ENCODE measurements at places on chromosomes 6 and 20.

- peak; percentile 34 for DNase-seq
Measured at GRCh38 chr6:169289619-169290339, 36.1 kb upstream of the THBS2 start.

GRCh38 chr20:44247131-44247571 is at the start of gene GDAP1L1:
GDAP1L1 (plus strand) TSS chr20:44247308; CDS start chr20:44247335, 27 bp downstream.
- peak; percentile 26 for DNase-seq

DNA sequence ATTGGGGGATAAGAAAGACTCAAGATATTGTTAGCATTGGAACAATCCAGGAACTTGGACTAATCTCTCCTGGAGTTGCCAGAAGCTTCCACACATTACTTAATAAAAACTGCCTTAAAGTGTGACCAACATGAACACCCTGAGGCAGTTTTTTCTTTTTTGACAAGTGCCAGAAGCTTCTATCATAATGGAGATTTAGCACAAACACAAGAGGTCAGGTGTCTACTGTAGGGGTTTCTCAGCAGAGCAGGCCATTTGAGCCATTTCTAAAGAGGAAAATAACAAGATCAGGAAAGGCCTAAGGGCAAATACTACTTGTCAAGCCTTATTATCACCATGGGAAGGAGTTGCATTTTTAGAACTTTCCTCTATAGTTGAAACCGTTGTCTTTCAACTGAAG is 361.5 kb downstream of the EPM2A start:
- DNase-seq, result no peak

DNA sequence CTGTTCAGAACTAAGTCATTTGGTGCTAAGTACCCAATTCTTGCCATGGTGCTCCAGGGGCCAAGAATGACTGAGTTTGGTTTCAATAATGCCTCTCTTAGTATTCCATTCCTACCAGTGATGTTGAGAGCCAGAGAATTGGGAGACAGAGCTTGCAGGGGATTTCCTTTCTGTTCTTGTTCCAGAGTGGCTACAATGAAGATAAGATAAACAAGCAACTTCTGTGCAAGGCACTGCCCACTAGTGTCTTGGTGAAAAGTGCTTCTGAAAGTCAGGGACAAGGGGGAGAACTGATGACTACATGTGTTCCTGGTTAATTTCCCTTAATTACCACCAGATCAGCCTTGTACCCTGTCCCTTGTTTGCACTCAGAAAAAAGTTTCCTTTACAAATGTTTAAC is 421.6 kb downstream of the BCKDHB start:
- no peak for DNase-seq
